MM.1S (cell line): ENCODE measurements at places on chromosomes 6 and 20.

GRCh38 chr6:168255283-168255881 is 64.2 kb downstream of the DACT2 start:
- no peak for DNase-seq

DNA sequence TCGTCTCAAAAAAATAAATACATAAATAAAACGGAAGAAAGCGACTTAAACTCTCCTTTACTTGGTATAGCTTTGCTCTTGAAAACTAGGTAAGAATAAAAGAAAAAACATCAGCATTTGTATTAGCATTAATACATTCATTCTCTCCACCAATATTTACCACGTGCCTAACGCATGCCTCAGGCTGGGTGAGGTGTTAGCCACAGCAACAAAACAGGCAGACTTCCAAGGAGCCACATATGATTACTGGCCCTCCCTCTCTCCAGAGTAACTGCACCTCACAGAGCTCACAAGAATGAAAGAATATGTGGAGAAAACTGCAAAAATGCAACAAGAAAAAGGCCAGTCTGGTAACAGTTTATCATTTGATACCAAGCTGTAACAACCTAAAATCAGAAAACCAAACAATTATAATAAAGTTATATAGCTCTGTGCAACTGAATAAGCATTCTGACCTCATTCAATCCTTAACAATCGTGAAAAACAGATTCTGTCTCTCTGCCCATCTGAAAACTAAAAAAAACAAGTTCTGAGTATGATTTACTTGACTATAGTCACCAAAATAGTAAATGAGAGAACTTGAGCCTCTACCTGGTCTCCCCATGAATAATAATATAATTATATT is 5.2 kb downstream of the NAPB start:
- DNase-seq, result no peak

- DNase-seq, result no peak
Observed at GRCh38 chr6:143863771-143864170, 503 bp upstream of the ZC2HC1B start.

GRCh38 chr6:43666196-43666920 is 21.2 kb downstream of the MRPS18A start:
- no peak for DNase-seq

DNA sequence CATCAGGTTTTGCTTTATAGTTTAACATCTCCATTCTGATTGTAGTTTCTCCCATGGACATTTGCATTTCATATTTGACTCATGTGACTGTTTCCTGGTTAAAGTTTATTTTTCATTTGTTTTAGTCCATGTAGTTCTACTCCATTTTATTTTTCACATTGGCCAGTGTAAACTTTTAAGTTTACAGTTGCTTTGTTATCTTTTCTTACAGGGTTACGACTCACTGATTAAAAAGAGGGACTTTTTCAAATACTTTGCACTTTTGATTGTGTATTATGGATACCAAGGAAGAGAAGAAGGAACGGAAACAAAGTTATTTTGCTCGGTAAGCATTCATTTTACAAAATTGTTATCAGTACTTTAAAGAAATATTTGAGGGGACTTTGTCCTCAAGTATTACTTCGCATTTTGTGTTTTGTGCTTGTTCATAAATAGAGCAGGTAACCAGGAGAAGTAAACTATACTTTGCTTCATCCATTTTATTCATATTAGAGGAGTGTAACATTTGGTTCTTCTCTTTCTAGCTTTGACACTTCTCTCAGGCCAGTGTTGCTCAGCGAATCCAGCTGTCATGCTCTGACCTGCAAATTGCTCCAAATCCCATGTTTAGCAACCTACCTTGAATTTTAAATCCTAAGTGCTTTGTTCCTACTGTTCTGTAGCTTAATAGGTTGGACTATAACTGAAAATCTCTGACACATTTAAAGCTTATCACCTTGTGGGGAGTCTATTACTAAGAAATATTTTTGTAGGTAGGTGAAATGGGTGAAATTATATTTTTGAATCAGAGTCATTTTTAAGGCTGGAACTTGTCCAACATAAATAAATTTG is 24.5 kb downstream of the NCOA7 start:
- DNase-seq, result no peak

DNA sequence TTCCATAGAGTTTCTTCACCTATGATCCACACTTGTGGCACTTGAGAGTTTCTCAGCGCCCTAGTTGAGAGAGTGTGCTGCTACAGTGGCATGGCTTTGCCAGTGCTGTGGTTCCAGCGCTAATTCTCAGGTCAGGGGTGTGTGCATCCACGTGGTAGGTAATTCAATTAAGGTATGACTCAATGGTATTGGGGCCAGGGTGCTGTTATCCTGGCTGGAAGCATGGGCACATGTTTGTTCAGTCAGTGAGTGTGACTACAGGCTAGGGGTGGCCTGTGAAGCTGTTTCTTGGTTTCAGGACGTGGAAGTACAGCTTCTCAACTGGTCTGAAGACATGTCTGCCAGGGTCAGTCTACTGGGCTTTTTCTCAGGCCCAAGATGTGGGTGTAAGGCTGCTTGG is 3.0 kb upstream of the SEMG2 start:
- no peak for DNase-seq

GRCh38 chr6:18507561-18507960 is 120.4 kb downstream of the RNF144B start:
- DNase-seq, result no peak

DNA sequence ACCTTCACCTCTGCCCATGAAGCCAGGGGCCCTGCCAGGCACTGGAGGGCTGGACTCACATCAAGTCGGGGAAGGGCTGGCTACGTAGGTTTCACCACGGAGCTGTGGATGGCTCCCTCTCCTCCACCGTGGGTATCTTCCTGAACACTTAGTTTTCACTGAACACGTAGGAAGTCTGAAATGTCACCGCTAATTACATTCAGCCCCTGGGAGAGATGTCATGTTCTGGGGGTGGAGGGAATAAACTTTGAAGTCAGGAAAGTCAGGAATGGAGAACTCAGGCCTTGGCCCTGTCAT is 6.5 kb downstream of the LHFPL5 start:
- no peak for DNase-seq

DNA sequence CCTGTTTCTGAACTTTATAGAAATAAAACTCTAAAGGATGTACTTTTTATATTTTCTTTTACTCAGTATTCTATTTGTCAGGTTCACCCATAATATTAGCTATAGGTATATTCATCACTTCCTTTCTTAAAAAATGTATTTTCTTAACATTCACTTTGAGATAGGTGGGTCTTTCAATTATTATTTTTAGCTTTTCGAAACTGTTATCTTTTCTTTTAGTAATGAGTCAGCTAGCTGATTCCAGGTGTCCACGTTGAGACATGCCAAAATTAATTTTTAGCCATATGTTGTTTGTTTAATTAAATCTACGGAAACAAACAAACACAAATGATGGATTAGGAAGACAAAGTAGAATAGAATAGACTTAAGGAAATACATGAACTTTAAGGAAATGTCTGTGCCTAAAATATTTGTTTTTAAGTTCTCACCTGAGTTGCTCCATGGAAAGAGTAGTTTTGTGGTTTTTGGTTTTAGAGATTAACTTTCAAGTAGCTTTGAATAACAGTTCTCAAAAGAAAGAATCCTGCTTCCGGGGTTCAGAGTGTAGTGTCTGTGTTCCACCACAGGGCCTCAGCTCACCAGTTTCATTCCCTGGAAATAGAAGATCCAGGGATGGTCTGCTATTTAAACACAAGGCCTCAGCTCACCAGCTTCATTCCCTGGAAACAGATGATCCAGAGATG is 435.0 kb downstream of the HAO1 start:
- peak; percentile 73 for DNase-seq

DNA sequence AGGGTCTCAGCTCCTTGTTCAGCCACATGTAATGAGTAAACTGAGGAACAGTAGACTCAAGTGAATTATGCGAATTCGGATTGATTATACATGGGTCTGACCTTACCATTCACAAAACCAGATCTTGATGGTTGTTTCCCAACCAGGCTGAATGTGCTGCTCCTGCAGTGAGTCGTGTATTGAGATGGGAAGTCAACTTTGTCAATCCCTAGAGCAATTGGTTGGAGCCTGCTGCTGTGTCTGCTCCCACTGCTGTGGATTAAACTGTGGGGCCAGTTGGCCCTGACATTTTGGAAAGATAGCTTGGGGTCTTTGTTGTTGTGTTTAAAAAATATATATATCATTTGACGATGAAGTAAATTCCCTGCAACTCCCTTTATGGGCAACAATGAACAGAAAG is 23.9 kb downstream of the FAM50B start:
- DNase-seq, result no peak

DNA sequence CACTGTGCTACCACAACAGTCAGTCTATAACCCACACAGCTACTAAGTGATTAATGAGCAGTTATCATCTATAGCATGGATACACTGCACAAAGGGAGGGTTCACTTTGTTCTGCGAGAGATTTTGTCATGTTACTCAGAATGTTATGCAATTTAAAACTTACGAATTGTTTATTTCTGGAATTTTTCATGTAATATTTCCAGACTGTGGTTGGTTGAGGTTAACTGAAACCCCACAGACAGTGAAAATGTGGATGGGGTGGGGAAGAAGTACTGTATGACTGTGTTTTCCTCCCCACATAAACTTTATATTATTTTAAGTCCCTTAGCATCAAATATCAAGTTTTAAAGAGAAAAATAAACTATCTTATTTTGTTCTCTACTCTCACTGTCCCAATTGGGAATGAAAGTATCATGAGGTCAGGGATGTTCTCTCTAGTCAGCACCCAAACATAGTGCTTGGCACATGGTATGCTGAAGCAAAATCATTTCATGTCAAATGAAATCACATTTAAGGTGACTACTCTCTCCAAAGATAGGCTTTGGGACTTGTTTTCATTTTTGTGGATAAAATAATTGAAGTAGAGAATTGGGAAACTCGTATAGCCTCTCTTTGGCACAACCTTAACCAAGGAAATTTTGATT is 25.4 kb downstream of the DOP1A start:
- no peak for DNase-seq

GRCh38 chr6:132797951-132798868 is at the start of gene SLC18B1:
Gene SLC18B1 (minus strand): TSS chr6:132798637. CDS start chr6:132798456, 181 bp downstream.
- peak; percentile 26 for DNase-seq

GRCh38 chr20:44028003-44028730 is 113.5 kb downstream of the TOX2 start:
- no peak for DNase-seq

DNA sequence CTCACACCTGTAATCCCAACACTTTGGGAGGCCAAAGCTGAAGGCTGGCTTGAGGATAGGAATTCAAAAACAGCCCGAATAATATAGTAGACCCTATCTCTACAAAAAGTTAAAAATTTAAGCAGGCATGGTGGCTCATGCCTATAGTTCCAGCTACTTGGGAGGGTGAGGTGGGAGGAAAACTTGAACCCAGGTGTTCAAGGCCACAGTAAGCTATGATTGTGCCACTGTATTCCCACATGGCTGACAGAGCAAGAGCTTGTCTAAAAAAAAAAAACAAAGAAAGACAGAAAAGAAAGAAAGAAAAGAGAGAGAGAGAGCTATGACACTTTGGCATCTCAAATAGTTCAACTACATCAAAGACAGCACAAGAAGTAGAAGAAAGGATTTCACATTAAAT is 33.2 kb downstream of the DCDC2 start:
- DNase-seq, result no peak

DNA sequence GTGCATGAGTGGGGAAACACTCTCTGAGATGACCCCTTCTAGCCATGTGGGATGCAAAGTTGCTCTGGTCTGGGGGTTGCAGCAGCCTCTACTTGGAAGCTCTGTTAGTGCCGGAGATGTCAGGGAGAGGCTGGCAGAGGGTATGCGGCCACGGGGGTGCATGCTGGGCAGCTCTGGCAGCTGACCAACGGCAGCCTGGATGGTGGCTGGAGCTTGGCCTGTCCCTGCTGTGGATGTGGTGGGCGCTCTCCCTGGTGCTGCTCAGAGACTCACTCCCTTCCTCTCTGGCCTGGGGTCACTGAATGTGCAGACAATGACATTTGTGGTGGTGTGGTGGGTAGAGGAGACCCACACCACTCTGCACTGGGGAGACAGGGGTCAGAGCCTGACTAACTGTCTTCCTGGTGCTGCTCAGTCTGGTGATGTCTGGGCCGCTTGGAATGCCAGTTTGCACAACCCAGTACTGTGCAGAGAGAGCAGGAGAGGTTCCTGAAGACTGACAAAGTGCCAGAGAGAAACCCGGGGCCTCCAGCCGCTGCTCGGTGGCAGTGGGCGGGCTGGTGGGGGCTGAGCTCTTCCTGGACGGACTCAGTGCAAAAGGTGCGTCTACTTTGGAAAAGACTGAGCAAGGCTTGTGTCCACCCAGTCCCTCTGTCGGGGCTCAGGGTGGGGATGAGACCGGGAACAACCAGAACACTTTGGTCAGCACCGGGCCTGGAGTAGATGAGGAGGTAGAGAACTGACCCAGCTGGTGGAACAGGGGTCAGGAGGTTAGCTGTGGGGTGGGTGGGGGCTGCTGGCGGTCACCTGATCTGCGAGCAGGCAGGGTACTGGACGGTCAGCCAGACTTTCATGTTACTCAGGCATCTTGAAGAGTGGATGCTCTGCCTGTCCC is 2.7 kb downstream of the MYT1 start:
- no peak for DNase-seq

DNA sequence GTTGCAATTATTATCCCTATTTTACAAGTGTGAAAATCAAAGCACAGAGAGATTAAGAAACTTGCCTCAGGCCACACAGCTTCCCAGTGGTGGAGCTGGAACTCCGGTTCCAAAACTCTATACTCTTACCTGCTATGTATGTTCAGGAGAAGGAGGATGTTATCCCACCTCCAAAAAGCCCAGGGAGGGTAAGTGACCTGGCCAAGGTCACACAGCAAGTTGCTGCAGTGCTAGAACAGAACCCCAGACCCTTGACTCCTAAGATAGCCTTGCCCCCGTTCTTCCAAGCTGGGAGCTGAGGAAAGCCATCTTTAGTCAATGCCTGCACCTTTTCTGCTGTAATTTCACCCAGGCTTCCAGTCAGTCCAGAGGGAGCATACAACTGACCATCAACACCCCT is 42.3 kb downstream of the BPIFB1 start:
- DNase-seq, result no peak

GRCh38 chr20:47970282-47970903 is 185.1 kb upstream of the SULF2 start:
- no peak for DNase-seq

- DNase-seq, result peak; percentile 7
Observed at GRCh38 chr6:151493804-151494234, at the start of gene CCDC170. Gene CCDC170 (plus strand): TSS chr6:151494017. CDS start chr6:151494129, 112 bp downstream.

- DNase-seq, result no peak
Observed at GRCh38 chr6:157244780-157245179, 78.5 kb downstream of the TMEM242 start.

DNA sequence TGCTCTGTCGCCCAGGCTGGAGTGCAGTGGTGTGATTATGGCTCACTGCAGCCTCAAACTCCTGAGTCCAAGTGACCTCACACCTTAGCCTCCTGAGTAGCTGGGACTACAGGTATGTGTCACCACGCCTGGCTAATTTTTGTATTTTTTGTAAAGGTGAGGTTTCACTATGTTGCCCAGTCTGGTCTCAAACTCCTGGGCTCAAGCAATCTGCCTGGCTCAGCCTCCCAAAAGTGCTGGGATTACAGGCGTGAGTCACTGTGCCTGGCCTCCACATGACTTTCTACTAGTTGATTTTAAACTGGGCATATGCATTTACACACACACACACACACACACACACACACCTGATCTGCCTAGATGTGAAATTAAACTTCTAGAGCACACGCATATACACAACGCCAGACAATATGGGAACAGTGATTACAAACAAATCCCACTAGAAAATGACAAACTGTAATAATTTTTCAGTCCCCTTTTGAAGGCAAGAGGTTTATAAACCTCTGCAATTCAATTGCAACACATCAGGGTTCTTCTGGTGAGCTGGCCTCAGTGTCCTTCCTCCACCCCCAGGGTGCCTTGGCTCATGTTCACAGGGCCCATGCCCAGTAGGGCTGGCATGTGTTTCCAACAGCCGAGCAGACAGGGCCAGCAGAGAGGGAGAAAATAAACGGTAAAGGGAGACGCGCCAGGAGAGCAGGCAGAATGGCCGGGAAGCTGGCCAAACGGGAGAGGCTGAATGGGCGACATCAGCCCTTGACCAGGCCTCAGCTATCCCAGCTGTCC is 31.2 kb downstream of the PARD6B start:
- no peak for DNase-seq
